PC-3 (cell line): ENCODE measurements at places on chromosomes 13 and 19. TPM values are rescaled to one million over a fixed set of nuclear protein-coding genes. Genes with fewer than 3 reads are reported as not detected.

- no peak overlapping the region for H3K4me3 ChIP-seq
- DNase-seq: no peak
- peaks cover 71% of the 10 kb centered on the region for H3K36me3 ChIP-seq
- H3K27me3 ChIP-seq: no peaks in the 10 kb centered on the region
- no peaks in the 10 kb centered on the region for H3K4me1 ChIP-seq
These were observed 9.0 kb downstream of the ZNF808 start for GRCh38 chr19:52536448-52536800.

DNA sequence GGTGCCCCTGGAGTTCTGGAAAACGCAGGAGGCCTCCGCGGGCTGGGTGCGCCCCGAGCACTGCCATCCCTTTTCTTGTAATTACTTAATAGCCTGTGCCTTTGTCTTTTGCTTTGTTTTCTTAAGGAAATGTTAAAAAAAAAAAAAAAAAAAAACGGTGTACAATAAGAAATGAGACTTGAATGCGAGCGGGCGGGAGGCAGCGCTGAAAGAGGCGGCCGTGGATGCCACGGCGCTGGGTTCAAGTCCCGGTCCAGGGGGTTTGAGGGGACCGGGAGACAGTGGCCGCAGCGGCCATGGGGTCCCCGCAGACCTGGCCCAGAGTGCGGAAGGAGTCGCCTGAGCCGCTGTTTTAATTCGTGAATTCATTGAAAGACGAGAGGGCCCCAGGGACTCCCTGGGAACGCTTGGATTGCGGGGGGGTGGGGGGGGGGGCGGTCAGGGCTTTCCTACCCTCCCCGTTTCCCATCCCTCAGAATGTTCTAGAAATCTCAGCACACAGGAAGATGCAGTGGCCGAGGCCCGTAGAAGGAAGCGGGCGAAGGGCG lies 349.2 kb upstream of the ARGLU1 start:
- DNase-seq: no peak
- H3K27me3 ChIP-seq: no peaks in the 10 kb centered on the region
- H3K4me3 ChIP-seq: no peak overlapping the region
- H3K36me3 ChIP-seq: no peaks in the 10 kb centered on the region

- DNase-seq: peak; percentile 88
- no peaks in the 10 kb centered on the region for H3K27me3 ChIP-seq
- H3K4me1 ChIP-seq: peaks cover 30% of the 10 kb centered on the region
- no peak overlapping the region for H3K4me3 ChIP-seq
- no peaks in the 10 kb centered on the region; the same call in 1 of the 2 replicates for H3K36me3 ChIP-seq
These were observed 23.8 kb downstream of the DEDD2 start for GRCh38 chr19:42193706-42194105.

CLEC4M gene
- not detected in 2 replicates for total RNA-seq

DNA sequence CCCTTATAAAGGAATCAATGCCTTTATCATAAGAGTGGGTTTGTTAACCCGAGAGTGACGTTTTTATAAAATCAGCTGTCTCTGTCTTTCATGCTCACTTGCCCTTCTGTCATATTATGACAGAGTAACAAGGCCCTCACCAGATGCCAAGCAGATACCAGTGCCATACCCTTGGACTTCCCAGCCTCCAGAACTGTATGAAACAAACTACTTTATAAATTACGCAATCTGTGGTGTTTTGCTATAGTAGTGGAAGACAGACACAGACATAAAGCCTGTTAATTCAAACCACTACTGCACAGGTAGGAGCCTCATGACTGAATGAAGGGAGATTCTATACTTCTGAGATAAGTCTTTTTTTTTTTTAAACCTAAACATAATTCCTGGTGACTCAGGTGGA lies 4.6 kb downstream of the VN1R1 start:
- no peak overlapping the region for H3K4me3 ChIP-seq
- no peaks in the 10 kb centered on the region for H3K27me3 ChIP-seq
- peaks cover 14% of the 10 kb centered on the region for H3K36me3 ChIP-seq
- no peaks in the 10 kb centered on the region for H3K4me1 ChIP-seq
- no peak overlapping the region for H3K27ac ChIP-seq
